Osteocyte (in vitro differentiated cells): ENCODE measurements at places on chromosomes 16 and 17. TPM values are rescaled to one million over a fixed set of nuclear protein-coding genes. Genes with fewer than 3 reads are reported as not detected.

DNA sequence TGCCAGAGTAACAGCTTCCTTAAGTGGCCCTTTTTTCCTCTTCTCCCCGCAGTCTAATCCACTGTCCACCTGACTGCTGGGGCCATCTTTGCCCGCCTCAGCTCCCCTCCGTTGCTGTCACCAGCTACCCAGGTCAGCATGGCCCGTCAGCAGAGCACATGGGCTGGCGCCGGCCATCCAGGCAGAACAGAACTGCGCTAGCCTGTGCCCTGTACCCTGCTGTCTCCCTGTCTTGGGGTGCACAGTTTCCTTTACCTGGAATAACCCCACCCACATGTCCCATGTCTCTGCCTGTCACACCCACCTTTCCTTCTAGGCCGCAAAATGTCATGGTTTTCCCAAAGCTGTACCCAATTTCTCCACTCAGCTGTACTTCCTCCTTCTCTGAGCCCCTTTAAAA, 55.7 kb downstream of the GNAO1 start:
- no peak overlapping the region for H3K4me3 ChIP-seq
- H3K27me3 ChIP-seq = peaks cover 11% of the 10 kb centered on the region
- DNase-seq = no peak

DNA sequence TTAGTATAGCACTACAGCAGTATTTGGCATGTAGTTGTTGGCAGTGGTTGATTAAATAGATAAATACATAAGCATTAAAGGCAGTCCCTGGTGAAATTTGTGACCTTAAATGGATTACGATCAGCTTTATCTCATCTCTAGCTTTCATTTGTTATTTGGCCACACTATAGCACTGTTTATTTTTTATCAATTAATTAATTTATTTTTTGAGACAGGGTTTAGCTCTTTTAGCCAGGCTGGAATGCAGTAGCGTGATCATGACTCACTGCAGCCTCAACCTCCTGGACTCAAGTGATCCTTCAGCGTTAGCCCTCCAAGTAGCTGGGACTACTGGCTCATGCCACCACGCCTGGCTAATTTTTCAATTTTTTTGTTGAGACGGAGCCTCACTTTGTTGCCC, 18.7 kb upstream of the ARHGAP17 start:
- H3K4me1 ChIP-seq = peaks cover 32% of the 10 kb centered on the region
- peak overlapping the region; percentile 52 for H3K27ac ChIP-seq
- H3K36me3 ChIP-seq = no peaks in the 10 kb centered on the region
- no peaks in the 10 kb centered on the region for H3K27me3 ChIP-seq
- no peak for DNase-seq

DNA sequence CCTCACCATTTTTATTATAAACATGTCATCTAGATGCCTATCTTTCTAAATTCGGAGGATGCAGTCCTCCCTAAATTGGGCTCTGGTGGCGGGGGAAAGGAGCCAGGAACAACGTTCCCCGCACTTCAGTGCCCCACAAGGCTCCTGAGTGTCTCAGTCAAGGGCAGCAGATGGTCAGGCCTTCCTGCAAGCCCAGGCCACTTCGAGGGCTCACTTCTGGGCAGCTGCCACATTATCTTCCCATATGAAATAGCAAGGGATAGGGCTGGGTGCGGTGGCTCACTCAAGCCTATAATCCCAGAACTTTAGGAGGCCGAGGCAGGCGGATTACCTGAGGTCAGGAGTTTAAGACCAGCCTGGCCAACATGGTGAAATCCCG, 32.3 kb downstream of the FBXO31 start:
- H3K27me3 ChIP-seq = no peaks in the 10 kb centered on the region
- no peak overlapping the region for H3K4me3 ChIP-seq
- H3K36me3 ChIP-seq = peaks cover 12% of the 10 kb centered on the region

DNA sequence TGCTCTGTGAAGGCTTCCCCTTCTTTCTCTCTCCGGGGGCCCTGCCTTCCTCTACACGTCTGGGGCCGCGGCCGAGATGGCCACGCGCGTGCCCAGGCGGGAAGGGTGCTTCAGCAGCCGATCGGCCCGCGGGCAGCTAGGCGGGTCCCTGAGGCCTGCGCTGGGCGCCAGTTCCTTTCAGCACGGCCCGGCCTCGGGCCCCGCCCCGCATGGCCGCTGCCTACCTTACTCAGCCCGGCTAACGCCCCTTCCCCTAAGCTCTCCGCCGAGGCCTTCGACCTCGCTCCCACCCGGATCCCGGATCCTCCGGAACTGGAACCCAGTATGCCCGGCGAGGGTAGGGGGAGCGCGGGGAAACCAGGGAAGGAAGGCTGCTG, 335 bp downstream of the TMEM11 start:
- H3K4me1 ChIP-seq = peaks cover 29% of the 10 kb centered on the region
- DNase-seq = no peak
- H3K27me3 ChIP-seq = no peaks in the 10 kb centered on the region
- peak overlapping the region; percentile 87 for H3K4me3 ChIP-seq

DNA sequence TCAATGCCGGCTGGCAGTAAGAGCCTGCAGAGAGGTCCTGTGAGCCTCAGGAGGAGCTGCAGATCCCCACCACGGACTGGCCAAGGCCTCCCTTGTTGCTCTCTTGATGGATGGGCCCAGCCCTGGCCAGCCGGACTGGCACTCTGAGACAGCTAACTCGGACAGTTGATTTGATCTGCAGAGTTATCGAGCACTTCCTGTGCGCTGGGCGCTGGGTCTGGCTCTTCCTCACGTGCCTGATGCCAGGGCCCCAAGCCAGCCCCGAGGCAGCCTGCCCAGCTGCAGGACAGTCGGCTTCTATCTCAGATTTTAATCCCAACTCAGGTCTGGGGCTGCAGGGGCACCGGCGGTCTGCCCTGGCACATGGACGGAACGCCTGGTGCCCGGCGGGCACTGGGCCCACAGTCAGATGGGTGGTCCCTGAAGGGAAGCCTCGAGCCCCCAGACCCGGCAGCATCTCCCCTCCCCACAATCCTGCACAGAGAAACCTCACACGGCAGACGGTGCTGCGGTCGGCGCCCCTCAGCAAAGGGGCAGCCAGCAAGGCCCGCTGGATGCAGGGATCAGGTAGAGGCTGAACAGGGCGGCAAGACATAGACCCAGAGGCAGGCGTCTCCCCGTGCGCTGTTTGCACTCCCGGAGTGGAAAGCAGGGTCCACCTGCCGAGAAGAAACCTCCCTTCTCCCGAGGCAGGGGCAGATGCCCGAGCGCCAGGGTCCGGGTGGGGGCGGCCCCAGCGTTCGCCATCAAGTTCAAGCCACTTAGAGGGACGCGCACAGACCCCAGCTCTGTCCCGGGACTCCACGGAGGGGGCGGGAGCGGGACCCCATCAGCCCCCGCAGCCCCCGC, 34.0 kb downstream of the TIMM22 start:
- peaks cover 22% of the 10 kb centered on the region for H3K4me1 ChIP-seq
- no peaks in the 10 kb centered on the region for H3K27me3 ChIP-seq
- no peak overlapping the region for H3K4me3 ChIP-seq

GRCh38 chr17:4232168-4232813, 31.5 kb downstream of the ANKFY1 start:
- H3K27me3 ChIP-seq = no peaks in the 10 kb centered on the region
- peaks cover 51% of the 10 kb centered on the region for H3K4me1 ChIP-seq
- H3K27ac ChIP-seq = peak overlapping the region; percentile 82
- H3K36me3 ChIP-seq = peaks cover 19% of the 10 kb centered on the region
- no peak overlapping the region for H3K4me3 ChIP-seq

GRCh38 chr17:524406-524950, 171.9 kb upstream of the RPH3AL start:
- H3K36me3 ChIP-seq = peaks cover 15% of the 10 kb centered on the region
- no peak overlapping the region for H3K27ac ChIP-seq
- no peaks in the 10 kb centered on the region for H3K27me3 ChIP-seq
- no peak for DNase-seq
- no peak overlapping the region for H3K4me3 ChIP-seq

DNA sequence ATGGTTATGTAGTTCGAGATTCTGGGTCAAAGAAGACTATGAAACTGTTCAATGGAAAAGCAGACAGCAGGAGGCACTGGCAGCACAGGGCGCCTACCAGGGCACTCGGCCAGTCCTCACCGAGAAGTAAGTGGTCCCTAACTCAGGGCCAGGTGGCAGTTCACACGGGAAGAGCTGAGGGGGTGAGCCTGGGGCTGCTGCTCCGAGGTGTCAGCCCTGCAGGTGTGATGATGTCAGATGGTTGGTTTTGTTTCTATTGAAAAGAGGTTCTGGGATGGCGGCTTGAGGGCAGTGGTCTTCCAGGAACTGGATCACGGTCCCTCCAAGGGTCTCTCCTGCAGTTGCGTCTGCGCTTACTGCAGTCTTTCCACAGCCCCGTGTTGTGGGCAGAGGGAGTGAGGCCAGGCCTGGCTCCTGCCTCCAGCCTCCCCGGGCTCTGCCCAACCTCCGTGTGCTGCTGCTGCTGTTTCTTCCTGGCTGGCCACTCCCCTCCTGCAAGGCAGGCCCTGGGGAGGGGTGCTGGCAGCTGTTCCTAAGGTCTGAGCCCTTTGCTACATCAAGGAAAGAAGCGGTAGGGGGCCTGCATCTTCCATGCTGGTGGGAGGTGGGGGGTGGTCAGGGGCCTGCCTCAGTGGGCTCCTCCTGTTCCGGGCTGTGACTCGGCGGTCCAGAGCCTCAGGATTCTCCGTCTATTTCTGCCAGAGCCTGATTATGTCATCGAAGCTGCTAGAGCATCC, 22.6 kb downstream of the RNF213 start:
- no peak overlapping the region for H3K4me3 ChIP-seq
- H3K4me1 ChIP-seq = peaks cover 23% of the 10 kb centered on the region
- no peaks in the 10 kb centered on the region for H3K27me3 ChIP-seq
- H3K27ac ChIP-seq = no peak overlapping the region
- DNase-seq = no peak

- H3K27me3 ChIP-seq = peaks cover 48% of the 10 kb centered on the region
- no peak for DNase-seq
- H3K4me1 ChIP-seq = peaks cover 2% of the 10 kb centered on the region
- no peaks in the 10 kb centered on the region for H3K36me3 ChIP-seq
- H3K4me3 ChIP-seq = no peak overlapping the region
These were observed 139.0 kb downstream of the SNX11 start for GRCh38 chr17:48246612-48247011.

DNA sequence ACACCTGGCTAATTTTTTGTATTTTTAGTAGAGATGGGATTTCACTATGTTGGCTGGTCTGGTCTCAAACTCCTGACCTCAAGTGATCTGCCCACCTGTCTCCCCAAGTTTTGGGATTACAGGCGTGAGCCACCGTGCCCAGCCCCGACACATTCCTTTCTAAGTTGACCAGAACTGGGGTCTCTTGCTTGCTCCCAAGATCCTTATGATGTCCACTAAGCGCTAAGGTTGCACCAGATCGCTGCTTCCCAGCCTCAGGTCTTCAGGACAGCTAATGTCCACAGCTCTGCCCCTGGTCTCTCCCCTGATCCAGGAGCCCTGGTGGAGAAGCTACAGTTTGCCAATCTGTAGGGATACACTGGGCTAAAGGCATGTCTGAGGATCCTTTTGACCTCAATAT, 29.5 kb downstream of the NSMCE1 start:
- no peaks in the 10 kb centered on the region for H3K27me3 ChIP-seq
- H3K4me1 ChIP-seq = peaks cover 66% of the 10 kb centered on the region
- H3K36me3 ChIP-seq = no peaks in the 10 kb centered on the region
- H3K27ac ChIP-seq = no peak overlapping the region
- H3K4me3 ChIP-seq = no peak overlapping the region
- DNase-seq = no peak

DNA sequence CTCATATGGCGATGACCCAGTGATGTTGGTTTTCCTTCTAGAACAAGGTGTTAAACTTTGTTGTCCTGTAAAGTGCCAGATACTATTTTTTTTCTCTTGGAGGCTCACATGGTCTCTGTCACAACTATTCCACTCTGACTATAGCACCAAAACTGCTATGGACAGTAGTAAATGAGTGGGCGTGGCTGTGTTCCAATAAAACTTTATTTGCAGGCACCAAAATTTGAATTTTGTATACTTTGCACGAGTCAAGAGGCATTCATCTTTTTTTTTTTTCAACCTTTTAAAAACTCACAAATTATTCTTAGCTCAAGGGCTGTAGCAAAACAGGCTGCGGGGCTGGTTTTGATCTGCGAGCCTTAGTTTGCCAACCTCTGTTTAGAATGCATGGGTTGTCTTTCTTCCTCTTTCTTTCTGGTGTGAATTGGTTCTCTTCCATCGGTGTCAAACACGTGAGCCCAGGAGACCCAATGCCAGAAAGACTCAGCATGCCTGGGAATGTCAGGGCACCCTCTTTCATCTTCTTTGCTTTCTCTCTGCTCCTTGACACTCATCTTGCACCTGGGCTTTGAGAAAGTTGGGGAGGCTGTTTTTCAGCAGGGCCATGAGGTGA, 2.1 kb downstream of the SYT17 start:
- H3K4me3 ChIP-seq = peak overlapping the region; percentile 44
- no peak for DNase-seq
- peaks cover 5% of the 10 kb centered on the region for H3K4me1 ChIP-seq
- H3K36me3 ChIP-seq = no peaks in the 10 kb centered on the region

DNA sequence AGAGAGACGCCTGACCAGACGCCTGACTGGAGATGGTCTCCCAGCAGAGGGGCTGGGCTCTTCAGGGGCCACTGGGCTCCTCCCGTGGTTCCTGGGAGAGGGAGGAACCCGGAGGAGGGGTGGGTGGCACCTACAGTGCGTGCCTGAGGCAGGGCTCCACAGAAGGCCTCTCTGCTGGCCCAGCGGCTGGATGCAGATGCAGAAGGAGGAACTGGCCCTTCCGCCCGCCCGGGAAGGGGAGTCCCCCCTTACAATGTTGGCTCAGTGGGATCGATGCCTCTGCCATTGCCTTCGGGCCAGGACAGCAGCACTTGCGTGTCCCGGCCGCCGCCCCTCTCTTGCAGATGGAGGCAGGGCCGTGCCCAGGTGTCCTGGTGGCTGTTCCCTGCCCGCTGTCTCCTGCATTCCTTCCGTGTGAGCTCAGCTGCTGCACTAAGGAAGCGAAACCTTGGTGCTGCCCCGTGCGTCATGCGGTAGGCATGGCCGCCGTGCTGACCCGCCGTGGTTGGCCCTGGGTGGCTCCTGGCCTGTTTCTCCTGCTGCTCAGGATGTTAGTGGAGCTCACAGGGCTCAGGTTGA, 15.1 kb downstream of the BAIAP2 start:
- no peak for DNase-seq
- no peaks in the 10 kb centered on the region for H3K27me3 ChIP-seq
- peaks cover 44% of the 10 kb centered on the region for H3K4me1 ChIP-seq
- H3K36me3 ChIP-seq = no peaks in the 10 kb centered on the region

- H3K4me3 ChIP-seq = peak overlapping the region; percentile 86
- H3K4me1 ChIP-seq = peaks cover 60% of the 10 kb centered on the region
- no peaks in the 10 kb centered on the region for H3K27me3 ChIP-seq
These were observed 1.2 kb downstream of the TRIM47 start for GRCh38 chr17:75876938-75877751.

GRCh38 chr16:71610447-71610846, 15.5 kb upstream of the MARVELD3 start:
- no peak overlapping the region for H3K27ac ChIP-seq
- DNase-seq = no peak
- H3K27me3 ChIP-seq = peaks cover 27% of the 10 kb centered on the region
- no peak overlapping the region for H3K4me3 ChIP-seq
- H3K4me1 ChIP-seq = no peaks in the 10 kb centered on the region

GRCh38 chr17:55760643-55761355, 9.9 kb downstream of the PCTP start:
- no peaks in the 10 kb centered on the region for H3K36me3 ChIP-seq
- DNase-seq = no peak
- H3K4me3 ChIP-seq = no peak overlapping the region
- no peaks in the 10 kb centered on the region for H3K27me3 ChIP-seq
- peaks cover 2% of the 10 kb centered on the region for H3K4me1 ChIP-seq
- H3K27ac ChIP-seq = no peak overlapping the region

The FAM20A gene
- not detected in 2 replicates for total RNA-seq

The NPIPA2 gene
- 9.0 and 9.5 TPM in 2 replicates for total RNA-seq
